ENCODE measurements at places on chromosomes 12 and 14.

DNA sequence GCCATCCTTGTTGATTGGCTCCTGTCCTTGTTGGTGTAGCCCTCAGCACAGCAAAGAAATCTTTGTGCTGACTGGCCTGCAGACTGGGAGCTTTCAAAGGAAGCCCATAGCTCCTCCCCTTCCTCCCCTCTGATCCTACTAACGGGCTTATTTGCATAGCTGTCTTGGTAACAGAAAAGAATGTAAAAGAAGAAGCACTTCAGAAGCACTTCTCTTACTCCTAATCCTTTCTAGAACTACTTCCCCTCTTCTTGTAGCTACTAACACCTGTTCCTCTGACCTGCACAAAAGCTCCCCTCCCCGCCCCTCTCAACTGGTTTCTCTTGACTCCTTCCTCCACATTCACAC, 14.3 kb upstream of the RIC8B start:
- DNase-seq = no peak

GRCh38 chr14:71799841-71800240, 132.4 kb upstream of the RGS6 start:
- DNase-seq = no peak

DNA sequence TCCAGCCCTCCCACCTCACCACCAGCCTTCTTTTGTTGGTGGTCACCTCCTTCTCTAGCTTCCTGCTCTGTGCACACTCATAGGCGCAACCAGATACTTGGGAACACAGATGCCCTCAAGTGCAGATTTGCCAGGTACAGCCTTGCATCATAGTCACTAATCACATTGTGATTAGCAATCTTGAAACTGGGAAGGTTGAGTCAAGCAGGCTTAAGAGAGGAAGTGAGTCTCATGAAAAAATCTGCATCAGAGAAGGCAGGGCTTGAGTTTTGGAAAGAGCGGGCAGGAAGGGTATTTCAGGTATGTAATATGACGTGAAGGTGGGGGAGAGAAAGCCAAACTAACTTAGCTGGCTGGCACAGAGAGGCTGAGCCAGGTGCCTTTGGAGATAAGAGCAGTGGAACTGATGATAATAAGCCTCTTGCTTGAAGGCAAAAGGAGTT, 2.7 kb upstream of the RABGGTA start:
- DNase-seq = no peak

- DNase-seq = no peak
Measured at GRCh38 chr14:35351897-35352273, 52.7 kb downstream of the NFKBIA start.

GRCh38 chr14:74888164-74889158, 6.7 kb downstream of the DLST start:
- DNase-seq = no peak

GRCh38 chr12:115956659-115957058, 320.8 kb downstream of the MED13L start:
- no peak for DNase-seq

DNA sequence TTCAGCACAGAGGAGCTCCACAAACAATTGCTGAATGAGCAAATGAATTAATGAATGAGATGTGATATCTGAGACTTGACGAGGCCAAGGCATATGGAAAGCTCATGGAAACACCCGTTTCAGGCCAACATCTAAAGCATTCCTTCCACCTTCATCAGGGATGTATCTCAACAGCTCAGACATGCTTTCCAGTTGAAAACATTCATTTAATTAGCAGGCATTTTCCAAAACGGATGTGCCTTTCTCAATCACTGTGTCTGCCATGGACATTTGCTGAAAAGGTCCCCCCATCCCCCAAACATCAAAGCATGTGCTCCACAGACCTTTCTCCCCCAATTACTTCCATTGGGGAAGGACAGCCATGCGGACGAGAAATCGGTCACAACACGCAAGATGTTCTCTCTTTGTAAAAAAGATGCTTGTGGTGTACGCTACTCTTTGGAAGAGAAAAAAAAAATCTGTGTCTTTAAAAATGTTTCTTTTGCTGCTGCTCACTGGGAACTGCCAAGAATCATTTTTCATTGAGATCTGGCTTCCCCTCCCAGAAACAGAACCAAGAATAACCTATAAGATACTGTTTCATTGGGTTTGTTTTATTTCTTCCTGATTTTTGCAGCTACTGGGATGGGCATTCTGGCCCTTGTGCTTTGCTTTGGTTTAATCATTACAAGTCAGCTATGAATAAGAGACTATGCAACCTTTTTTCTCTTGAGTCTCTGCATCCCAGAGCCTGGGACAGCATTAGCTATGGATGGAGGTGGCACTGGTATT, 528.2 kb downstream of the MED13L start:
- DNase-seq = no peak

DNA sequence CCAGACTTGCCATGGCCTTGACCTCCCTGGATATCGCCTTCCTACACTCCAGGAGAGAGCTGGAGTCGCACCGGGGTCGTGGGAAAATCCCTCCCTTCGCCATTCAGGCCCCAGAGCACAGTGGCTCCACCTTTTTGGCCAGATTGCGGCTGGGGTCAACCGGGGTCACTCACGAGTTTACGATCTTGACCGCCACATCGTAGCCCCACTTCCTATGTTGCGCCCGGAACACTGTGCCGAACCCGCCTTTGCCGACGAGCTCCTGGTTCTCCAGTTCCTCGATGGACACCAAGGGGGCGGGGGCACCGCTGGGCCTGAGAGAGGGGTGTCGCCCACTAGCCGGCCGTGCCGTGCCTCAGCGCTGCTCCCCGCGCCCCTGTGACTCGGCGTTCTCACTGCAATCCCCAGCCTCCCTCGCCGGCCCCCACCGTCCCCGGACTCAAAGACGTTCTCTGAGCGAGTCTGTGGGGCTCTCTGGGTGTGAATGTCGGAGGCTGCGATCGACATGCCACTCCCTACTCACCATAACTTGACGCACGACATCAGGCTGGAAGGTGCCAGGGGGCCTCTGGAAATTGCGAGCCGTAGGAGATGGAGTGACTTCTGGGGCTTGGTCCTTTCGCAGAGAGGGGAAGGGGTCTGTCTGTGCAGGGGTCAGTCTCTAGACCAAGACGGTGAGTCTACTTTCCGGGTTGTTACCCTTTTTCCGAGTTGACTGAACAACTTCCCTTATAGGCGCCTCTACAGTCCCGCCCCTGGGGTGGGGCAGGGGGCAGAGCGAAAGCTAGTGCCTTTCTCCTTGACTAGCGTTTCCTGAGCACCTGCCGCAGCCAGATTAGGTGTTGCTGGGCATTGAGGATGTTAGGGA, at the start of gene RIPK3:
RIPK3 (minus strand) TSS at position 708 of the 868 bp plus-strand sequence; CDS start at position 543, 165 bp downstream.
- DNase-seq = no peak

- no peak for DNase-seq
Measured at GRCh38 chr14:104723651-104724406, at the start of gene ADSS1. Gene ADSS1, plus strand, starts transcription at chr14:104724229. Its CDS starts 42 bp downstream, at chr14:104724271.

- no peak for DNase-seq
Measured at GRCh38 chr14:37422748-37423147, 172.3 kb downstream of the FOXA1 start.

GRCh38 chr12:56590237-56590830, 39.8 kb downstream of the BAZ2A start:
- no peak for DNase-seq

- no peak for DNase-seq
Measured at GRCh38 chr12:113077859-113078255, 21.3 kb downstream of the DTX1 start.

GRCh38 chr12:64427988-64428387, 23.8 kb downstream of the XPOT start:
- DNase-seq = no peak

DNA sequence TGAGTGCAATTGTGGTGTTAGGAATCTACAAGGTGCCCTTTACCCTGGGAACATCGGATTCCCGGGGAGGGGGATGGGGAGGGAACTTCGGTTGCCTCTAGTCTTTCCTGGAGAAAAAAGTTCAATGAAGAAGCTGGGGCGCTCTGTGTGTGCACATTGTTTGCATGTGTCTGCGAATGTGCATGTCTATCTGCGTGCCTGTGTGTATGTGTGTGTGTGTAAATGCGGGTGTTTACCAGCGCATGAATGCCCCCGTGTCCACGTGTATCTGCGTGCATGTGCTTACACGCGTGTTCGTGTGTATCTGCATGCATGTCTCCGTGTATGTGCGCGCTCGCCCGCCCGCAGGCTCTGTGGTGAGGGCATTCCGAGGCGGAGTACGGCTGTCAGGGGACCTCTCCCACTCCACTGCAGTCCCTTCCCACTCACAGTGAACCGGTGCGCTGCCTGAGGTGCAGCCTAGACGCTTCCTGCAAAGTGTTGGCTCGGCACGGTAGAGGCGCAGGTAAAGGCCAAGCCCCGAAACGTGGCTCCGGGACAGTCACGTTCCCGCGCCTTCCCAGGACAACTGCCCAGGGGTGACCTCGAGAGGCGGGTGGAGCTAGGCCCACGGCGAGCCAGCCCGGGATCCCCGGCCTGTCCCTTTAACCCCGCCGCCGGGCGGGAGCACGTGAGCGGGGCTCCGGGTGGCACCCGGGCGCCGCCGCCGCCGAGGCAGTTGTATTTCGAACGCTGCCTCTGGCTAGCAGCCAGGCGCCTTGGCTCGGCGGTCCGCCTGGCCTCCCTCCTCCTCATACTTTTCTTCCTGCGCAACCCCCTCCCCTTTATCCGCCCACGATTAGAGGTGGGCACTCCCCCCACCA, 539 bp upstream of the HMGA2 start:
- no peak for DNase-seq

- no peak for DNase-seq
Measured at GRCh38 chr12:6899427-6899826, 5.2 kb upstream of the LRRC23 start.

- no peak for DNase-seq
Measured at GRCh38 chr12:106282457-106283097, 20.0 kb upstream of the TCP11L2 start.

- DNase-seq = no peak
Measured at GRCh38 chr12:3759878-3760277, 7.0 kb upstream of the CRACR2A start.

DNA sequence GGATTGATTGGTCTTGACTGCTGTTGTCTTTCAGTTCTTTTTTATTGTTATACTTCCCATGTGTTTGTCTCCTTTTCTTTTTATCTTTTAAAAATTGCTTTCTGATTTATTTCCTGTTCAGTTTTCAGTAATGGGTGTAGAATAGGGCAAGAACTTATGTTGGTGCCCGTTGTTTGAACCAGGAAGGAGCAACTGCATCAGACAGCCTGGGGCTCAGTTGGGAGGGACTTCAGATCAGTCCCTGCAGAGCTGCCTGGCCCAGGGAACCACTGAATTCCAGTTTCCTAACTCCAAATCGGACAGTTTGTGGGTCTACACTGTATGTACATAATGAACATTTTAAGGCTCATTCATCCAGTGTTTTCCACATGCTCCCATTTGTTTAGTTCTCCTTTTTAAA, 64.9 kb downstream of the FBXO34 start:
- DNase-seq = no peak

- no peak for DNase-seq
Measured at GRCh38 chr12:131218026-131218922, 264.6 kb downstream of the ADGRD1 start.

DNA sequence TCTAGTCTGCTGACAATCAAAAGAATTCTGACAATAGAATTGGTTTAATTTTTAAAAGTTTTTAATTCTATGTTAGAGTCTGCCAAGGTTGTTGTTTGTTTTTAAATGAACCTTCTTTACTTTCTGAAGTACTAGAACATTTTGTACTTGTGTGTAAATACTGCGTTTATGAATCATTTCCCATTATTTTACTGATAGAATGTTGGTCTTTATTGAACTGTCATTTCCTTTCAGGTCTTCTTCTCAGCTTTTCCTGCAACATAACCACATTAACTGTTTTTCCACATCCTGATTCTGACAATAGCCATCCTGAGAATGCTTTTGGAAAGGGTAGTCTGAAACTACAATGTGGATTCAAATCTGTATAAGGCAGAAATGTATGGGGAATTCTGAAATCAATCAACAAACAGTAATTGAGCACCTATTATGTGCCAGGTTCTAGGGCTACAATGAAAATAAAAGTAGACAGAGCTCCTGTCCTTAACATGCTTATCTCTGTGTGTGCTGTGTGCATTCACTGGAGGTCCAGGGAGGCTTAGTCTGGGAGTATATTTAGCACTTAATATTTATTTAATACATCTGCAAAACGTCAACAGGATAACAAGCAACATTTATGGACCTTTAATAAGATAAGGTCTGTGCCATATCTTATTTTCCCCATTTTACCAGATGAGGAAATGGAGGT, 73.1 kb upstream of the SLC38A2 start:
- DNase-seq = no peak

- DNase-seq = no peak
Measured at GRCh38 chr12:40054555-40055227, 51.2 kb downstream of the SLC2A13 start.

DNA sequence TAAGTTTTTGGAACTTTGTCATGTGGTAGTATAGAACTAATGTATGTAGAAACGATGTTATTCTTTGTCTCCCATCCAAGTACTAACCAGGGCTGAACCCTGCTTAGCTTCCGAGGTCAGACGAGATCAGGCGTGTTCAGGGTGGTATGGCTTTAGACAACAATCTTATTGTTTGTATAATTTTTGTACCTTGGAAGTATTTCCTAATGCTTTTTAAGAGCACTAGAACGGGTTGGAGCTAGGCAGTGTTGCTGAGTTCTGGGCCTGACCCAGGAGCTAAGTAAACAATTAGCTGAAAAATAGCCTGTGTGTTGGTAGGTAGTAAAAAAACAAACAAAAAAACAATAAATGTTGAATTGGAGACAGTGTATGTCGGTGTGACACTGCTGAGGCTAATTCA, 244.3 kb downstream of the EMP1 start:
- no peak for DNase-seq

- no peak for DNase-seq
Measured at GRCh38 chr14:28751467-28752058, 15.0 kb upstream of the FOXG1 start.

GRCh38 chr12:49825971-49826421, 2.2 kb downstream of the NCKAP5L start:
- DNase-seq = no peak

GRCh38 chr14:97196336-97196735, 399.2 kb downstream of the VRK1 start:
- no peak for DNase-seq

DNA sequence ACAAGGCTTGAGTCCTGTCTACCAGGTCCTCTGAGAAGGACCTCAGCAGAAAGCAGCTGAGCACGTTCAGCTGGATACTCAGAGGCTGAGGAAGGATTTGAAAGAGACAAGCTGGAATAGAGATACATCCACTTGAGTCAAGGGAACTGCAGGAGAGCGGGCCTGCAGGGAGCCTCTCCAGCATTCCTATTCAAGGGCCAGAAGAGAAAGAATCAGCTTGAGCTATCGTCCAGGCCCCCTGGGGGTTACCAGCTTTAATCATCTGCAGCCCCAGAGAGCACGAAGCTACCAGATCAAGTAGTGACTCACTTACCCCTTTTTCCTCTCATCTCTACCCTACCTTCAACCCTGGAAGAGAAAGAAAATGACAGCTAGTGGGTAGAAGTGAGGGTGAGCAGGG, 80.9 kb downstream of the NDUFA12 start:
- DNase-seq = no peak

GRCh38 chr12:117362391-117362790, 965 bp upstream of the NOS1 start:
- DNase-seq = no peak

GRCh38 chr12:52267699-52268098, 6.7 kb upstream of the KRT86 start:
- DNase-seq = no peak

GRCh38 chr12:62640910-62641448, 174.4 kb downstream of the MON2 start:
- DNase-seq = no peak

GRCh38 chr12:80262346-80262745, 163.0 kb downstream of the OTOGL start:
- no peak for DNase-seq

Data from occipital lobe (tissue), 3 donors.